ENCODE measurements at places on chromosomes 16 and 17. TPM values are rescaled to one million over a fixed set of nuclear protein-coding genes. Genes with fewer than 3 reads are reported as not detected.

GRCh38 chr16:68309799-68310198 is 947 bp downstream of the SLC7A6OS start:
- no peak for DNase-seq

DNA sequence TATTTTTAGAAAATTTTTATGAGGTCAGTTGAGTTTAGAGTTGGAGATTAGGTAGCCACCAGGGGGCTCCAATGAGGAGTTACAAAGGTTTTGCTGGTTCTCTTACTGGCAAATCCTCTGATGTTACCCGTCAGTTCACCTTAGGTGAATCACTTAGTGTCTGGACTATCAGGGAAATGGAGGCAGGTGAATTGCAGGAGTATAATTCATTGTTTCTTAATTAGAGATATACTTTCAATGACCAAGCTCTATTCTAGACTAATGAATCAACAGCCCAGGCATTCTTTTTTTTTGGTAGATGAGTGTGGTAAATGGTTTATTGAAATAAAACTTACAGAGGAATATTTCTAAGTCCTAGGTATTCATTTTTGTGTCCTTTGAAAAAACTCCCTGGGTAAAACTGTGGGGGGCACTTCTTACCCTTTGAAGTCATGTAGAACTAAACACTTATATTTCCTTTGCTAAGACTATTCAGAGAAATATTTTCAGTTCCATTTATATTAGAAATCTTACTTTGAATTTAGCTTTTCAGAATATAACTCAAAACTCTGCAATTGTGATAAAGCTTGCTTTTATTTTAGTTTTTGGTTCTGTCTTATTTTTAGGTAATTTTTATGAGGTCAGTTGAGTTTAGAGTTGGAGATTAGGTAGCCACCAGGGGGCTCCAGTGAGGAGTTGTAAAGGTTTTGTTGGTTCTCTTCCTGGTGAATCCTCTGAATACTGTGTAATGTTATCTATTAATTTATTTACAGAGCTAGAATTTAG is 17.7 kb downstream of the PSMD11 start:
- DNase-seq: peak; percentile 88

DNA sequence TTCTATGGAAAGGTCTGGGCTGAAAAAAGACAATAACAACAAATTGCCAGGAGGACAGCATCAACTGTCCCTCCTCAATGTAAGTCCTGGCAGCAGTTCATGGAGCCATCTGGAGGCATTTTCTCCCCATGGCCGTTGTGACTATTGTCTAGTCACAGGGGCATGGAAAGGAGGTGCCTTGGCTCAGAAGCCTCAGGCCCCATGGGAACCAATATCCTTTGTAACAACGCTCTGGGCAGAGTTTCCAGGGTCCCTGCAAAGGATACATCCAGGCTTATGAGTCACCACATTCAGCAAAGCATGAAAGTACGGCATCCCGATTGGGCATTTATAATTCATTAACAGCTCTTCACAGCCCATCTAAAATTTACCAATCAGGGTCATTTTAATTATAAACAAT is 85.2 kb downstream of the GLG1 start:
- no peak for DNase-seq

- no peak for DNase-seq
Observed at GRCh38 chr17:82837586-82838320, 2.1 kb downstream of the ZNF750 start.

- peak; percentile 97 for DNase-seq
Observed at GRCh38 chr17:13562271-13562800, 39.4 kb downstream of the HS3ST3A1 start.

- DNase-seq: no peak
Observed at GRCh38 chr17:49549311-49549605, 26.4 kb upstream of the NXPH3 start.

- no peak for DNase-seq
Observed at GRCh38 chr16:12245921-12246720, 269.6 kb downstream of the SNX29 start.

DNA sequence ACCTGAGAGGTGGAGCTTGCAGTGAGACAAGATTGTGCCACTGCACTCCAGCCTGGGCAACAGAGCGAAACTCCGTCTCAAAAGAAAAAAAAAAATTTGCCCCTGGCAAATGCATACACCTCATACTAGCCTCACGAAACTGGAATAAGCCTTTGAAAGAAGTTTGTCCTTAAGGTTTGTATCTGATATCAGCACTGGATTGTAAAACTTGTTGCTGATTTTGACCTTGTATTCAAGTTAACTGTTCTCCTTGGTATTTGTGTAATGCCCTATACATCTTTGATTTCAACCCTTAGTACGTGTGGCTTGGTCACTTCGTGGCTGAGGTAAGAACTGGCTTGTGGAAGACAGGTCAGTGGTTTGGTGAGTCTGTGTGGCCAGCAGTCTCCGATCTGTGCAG is 6.2 kb upstream of the FLCN start:
- DNase-seq: no peak

DNA sequence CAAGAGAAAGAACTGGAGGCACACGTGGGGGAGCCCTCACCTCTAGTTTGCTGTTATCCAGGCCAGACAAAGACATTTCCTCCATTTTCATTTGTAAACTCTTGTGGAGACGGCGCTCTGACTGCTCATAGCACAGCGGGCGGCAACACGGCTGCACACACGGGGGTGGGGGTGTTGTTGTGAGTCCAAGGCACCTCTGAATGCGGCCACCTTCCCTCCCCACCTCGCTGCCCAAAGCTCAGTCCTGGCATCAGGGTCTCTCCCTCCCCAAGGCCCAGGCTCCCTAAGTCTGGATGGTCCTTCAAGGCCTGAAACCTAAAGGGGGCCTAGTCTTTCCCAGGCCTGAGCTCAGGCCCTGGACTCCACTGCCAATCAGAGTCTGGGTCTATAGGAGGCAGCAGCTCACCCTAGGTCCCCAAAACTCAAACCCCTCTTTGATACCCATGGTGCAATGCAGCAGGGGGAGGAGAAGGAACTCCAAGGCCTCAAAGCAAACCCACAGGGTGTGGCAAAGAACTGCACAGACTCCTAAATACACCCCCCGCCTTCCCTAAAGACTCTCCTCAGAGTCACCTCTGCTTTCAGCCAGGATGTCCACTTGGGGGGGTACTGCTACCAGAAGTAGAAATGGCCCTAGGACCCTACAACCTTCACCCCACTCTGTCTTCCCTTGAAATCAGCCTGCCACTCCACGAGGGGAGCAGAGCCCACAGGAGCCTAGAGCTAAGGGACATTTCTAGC is 1.5 kb downstream of the ATXN7L3 start:
- peak; percentile 74 for DNase-seq

- no peak for DNase-seq
Observed at GRCh38 chr16:80459966-80460365, 80.8 kb upstream of the DYNLRB2 start.

DNA sequence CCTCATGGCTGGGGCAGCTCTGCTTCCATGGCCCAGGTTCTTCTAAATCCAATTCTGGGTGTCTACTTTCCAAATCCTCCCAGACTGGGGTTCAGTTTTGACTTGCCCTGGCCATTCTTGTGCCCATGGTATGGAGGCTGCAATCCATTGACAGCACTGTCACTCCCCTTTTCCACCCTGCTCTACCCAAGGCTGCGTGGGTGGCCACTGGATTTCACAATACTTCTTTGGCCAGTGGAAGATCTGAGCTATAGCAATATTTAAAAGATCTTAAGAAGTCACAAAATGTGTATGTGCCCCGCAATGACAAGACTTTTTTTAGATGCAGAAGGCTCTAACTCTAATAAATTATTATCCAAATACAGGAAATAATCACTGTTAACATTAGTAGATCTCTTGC is 329.4 kb upstream of the CCL2 start:
- no peak for DNase-seq

DNA sequence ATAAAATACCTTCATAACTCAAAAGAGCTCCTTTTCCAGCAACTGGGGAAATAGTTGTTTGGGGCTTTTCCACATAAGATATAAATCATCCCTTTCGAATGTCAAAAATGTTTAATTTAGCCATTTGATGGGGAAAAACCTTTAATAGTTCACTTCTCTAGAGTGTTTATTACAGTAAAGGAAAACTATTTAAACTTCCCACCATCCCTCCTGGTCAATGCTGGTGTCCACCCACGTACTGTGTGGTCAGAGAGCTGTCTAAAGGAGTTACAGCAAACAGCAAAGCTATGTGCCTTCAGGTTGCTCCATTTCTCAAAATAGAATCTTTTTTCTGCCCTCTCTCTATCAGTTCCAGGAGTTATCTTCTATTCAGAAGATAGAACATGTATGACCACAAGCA is 33.5 kb downstream of the KANSL1 start:
- no peak for DNase-seq

- no peak for DNase-seq
Observed at GRCh38 chr17:21029515-21029914, 13.3 kb downstream of the USP22 start.

- no peak for DNase-seq
Observed at GRCh38 chr17:60661489-60661888, 16.2 kb upstream of the BCAS3 start.

DNA sequence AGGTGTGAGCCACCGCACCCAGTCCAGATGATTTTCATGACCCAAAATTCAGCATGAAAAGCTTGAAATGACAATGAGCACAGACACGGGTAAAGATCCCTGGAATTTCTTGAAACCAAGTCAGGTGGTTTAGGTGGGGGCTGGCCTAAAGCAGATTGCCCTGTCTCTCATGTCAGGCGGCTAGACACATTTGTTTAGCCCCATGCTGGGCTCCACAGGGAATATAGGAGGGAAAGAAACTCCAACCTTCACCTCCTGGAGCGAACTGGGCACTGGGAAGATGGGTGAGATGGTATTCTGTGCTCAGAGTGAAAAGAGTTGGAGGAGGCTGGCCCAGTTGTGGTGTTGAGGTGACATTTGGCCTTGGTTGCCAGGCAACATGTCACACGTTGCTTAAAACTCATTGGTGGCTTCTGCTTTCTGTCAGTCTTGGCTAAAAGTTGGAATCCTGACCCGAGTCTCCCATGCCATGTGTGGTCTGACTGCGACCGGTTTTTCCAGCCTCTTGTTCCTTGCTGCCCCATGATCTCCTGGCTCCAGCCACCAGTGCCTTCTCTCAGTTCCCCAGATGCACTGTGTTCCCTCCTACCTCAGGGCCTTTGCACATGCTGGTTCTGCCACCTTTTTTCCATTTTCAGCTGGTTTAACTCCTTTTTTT is 113.7 kb downstream of the ABCC6 start:
- no peak for DNase-seq

GRCh38 chr16:81480606-81481206 is 36.1 kb downstream of the CMIP start:
- no peak for DNase-seq

- DNase-seq: no peak
Observed at GRCh38 chr16:29192329-29193247, 207.7 kb downstream of the LAT start.

- no peak for DNase-seq
Observed at GRCh38 chr16:67864594-67864993, 8.3 kb upstream of the EDC4 start.

- DNase-seq: no peak
Observed at GRCh38 chr17:4482338-4483011, 16.2 kb upstream of the SPNS2 start.

- DNase-seq: peak; percentile 29
Observed at GRCh38 chr16:57029161-57030160, 40.1 kb downstream of the NLRC5 start.

DNA sequence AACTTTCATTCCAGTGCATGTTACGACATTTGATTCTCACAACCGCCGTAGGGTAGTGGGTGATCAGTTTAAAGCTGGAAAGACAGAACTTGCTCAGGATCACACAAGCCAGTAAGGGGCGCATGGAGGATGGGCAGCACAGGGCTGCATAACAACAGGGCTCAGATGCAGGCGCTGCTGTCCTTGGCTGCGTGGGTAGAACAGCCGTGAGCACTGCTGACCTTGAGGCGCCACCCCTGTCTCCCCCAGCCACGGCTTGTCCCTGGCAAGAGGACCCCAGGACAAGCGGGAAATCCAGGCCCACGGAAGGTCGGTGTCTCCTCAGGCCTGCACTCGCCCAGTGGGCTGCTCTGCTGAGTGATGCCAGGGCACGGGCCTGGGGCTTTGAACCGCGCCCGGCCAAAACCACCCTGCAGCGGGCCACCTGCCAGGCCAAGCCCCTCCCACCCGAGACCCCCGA is 84.7 kb downstream of the LMF1 start:
- no peak for DNase-seq

- no peak for DNase-seq
Observed at GRCh38 chr16:35689764-35690163, 2230.4 kb downstream of the TP53TG3F start.

DNA sequence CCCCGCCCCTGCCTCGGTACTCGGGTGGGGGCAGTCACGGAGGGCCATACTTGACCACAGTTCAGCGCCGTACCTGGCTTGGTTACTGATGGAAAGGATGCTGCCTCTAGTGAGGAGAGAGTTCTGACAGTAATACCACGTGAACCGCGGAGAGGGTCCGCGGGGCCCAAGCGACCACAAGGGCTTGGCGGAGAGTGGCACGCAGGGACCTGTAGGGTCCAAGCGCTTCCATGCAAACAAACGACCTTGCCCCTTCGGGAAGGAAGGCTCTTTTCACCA is 9.2 kb downstream of the KDM6B start:
- peak; percentile 14 for DNase-seq

GRCh38 chr17:9900784-9901183 is 4.3 kb downstream of the RCVRN start:
- DNase-seq: peak; percentile 91

GRCh38 chr16:11047057-11047456 is 102.7 kb downstream of the CLEC16A start:
- peak; percentile 20 for DNase-seq

- no peak for DNase-seq
Observed at GRCh38 chr17:5225668-5226457, 8.8 kb downstream of the SCIMP start.

MYH13 gene
- total RNA-seq: not detected

SHBG gene
- total RNA-seq: 2.8 TPM

ATPAF2 gene
- total RNA-seq: 12.9 TPM

ZSCAN10 gene
- total RNA-seq: not detected

CETP gene
- total RNA-seq: not detected

ENPP7 gene
- not detected for total RNA-seq

CTRB1 gene
- total RNA-seq: not detected

MYH1 gene
- not detected for total RNA-seq

ZNF629 gene
- total RNA-seq: 20.5 TPM

RUNDC1 gene
- 8.5 TPM for total RNA-seq

CDH13 gene
- 158 TPM for total RNA-seq

CSH1 gene
- not detected for total RNA-seq

TM4SF5 gene
- total RNA-seq: not detected

EVPLL gene
- total RNA-seq: not detected
